ENCODE measurements at places on chromosomes 4 and X.

- DNase-seq, result peak; percentile 56
Observed at GRCh38 chr4:109803924-109804571, 2.2 kb upstream of the CFI start.

- no peak for DNase-seq
Observed at GRCh38 chrX:55008571-55009358, 8.6 kb downstream of the APEX2 start.

DNA sequence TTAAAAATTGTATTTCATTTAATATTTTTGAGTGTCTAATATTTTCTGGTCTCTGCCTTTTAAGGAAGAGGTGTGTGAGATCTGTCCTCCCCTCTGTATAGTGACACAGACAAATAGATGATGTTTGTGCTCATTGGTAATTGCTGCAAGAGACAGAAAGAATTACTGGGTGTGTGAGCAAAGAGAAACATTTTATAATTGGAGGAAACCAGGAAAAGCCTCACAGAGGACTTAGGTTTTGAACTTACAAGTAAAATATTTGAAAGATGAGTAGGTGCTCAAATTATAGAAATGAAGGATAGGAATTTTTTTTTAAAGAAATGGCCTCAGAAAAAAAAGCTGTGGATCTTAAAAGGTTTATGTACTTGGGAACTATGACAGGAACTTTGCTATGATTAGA is 149.8 kb downstream of the SPCS3 start:
- DNase-seq, result no peak

DNA sequence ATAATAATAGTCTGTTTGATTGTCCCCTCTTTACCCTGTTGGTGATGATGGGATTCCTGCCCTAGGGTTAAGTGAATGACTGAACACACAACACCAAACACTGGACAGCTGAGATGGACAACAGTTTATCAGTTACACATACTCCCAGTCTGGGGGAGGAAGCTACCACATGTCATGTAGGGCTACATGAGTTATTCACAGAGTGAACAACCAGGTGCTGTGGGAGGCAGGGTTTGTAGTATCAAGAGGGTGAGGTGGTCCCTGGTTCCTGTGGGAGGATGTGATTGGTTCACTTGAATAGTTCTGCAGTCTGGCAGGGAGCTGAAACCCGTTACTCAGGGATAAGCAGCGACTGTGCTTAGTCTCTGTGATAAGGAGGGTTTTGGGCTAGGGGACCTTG is 88.8 kb upstream of the AP1S2 start:
- no peak for DNase-seq

DNA sequence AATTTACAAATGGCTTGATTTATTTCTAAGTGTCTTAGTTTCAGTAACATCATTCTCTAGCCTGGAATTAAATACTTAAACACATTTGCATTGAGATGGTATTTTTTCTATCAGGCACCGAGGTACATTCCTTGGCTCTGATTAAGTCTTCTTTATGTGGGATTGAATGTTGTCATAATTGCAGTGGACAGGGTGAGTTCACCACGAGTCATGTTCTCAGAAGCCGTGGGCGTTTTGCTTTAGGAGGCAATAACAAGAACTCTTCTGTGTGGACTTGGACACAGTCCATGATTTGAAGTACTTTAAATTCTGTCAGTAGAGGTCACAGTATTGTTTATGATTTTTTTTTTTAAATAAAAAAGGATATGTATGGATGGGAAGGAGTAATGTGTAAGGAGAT is 57.1 kb upstream of the EFHC2 start:
- DNase-seq, result peak; percentile 61
